Fibroblast of skin of right quadriceps (primary cell): ENCODE measurements at places on chromosomes 7 and 10.

- no peak for DNase-seq
These were observed 13.7 kb downstream of the MYL10 start for GRCh38 chr7:101615446-101615845.

DNA sequence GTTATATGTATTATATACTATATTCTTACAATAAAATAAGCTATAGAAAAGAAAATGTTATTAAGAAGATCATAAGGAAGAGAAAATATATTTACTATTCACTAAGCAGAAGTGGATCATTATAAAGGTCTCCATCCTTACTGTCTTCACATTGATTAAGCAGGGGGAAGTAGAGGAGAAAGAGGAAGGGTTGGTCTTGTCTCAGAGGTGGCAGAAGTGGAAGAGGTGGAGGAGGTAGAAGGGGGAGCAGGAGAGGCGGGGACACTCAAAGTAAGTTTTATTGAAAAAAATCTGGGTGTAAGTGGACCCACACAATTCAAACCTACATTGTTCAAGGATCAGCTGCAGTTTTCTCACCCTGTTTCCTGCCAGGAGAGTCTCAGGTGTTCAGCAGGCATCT, 28.9 kb upstream of the ERCC6 start:
- DNase-seq: no peak

- DNase-seq: no peak
These were observed 197.2 kb upstream of the SH2B2 start for GRCh38 chr7:102089175-102090098.

GRCh38 chr10:64312876-64313275, 791.7 kb downstream of the REEP3 start:
- DNase-seq: no peak

- peak; percentile 93 for DNase-seq
These were observed 50.5 kb downstream of the MALSU1 start for GRCh38 chr7:23349484-23350157.

- no peak for DNase-seq
These were observed 14.7 kb downstream of the CNPY1 start for GRCh38 chr7:155531681-155532080.

GRCh38 chr7:34837801-34838201, 179.8 kb downstream of the NPSR1 start:
- DNase-seq: peak; percentile 44
